ENCODE measurements at places on chromosomes 5 and 9.

- peak; percentile 6 for DNase-seq
These were observed 6.9 kb downstream of the LPCAT1 start for GRCh38 chr5:1516615-1517601.

GRCh38 chr9:36738318-36738976 lies 165.8 kb downstream of the MELK start:
- DNase-seq = no peak

GRCh38 chr9:137272241-137273094 lies 5.1 kb upstream of the TOR4A start:
- DNase-seq = no peak

DNA sequence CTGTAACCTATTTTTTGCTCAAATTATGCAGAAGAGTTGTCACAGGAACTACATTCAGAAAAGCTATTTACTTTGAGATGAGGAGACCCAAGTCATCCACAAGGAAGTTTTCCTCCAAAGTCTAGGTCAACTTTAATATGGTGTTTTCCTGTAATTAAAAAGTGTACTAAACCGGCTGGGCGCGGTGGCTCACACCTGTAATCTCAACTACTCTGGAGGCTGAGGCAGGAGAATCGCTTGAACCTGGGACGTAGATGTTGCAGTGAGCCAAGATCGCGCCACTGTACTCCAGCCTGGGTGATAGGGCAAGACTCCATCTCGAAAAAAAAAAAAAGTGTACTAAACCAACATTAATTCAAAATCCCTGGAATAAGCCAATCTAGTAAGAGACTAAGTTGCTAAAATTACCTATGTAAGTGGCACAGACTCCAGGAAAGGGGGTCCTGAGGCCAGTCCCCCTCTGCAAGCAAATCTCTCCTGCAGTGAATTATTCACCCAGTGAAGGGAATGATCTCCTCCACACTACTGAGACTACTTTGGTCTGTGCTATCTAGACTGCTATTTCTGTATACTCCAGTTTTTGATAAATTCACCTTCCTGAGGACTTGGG lies 38.9 kb downstream of the FNBP1 start:
- DNase-seq = no peak

DNA sequence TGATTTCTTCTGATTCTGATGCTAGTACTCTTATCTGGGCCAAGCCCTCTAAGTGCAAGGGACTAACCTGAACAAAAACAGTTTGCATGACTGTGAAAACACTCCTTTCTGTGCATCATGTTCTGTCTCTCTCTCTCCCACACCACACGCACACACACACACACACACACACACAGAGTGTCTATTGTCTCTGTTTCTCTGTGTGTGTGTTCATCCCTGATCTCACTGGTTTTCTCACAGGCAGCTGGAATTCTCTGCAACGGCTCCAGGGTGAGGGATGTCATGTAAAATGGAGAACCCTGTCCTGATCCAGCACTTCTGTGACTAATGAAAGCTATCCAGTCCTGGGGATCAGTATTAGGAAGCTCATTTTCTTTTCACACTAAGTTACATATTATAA lies 453.1 kb upstream of the RGMB start:
- no peak for DNase-seq

GRCh38 chr5:177133853-177134696 lies 502 bp downstream of the NSD1 start:
- DNase-seq = peak; percentile 53

DNA sequence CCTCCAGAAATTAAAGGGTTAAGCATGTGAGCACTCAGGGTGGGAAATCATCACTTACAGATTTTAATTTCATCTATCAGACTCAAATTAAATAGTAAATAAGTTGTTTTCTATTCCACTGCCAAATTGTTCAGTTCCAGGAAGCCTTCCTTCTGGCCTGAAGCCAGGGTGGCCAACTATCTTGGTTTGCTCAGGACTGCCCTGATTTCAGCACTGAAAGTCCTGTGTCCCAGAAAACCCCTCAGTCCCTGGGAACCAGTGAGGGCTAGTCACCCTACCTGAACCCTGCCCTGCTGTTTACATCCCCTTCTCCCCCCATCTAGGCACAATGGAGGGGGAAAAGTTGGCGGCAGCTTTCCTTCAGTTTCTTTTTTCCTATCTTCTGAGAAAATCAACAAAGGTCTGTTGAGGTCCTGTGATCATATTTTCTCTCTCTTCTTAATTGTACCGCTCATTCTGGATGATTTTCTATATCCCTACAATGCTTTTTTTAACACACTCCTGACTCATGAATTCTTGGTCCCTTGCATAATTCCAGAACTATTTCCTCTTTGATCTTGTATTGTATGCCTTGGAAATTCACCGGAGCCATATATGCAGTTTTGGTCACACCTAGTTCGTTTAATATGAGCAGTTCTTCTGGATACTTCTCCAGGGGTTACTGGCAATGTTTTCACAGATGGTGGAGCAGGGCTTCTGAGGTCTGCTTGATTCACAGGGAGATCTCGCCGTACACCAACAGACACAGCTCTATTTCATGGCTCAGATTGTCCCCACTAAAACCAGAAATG lies 103.8 kb downstream of the MAP1B start:
- DNase-seq = no peak

DNA sequence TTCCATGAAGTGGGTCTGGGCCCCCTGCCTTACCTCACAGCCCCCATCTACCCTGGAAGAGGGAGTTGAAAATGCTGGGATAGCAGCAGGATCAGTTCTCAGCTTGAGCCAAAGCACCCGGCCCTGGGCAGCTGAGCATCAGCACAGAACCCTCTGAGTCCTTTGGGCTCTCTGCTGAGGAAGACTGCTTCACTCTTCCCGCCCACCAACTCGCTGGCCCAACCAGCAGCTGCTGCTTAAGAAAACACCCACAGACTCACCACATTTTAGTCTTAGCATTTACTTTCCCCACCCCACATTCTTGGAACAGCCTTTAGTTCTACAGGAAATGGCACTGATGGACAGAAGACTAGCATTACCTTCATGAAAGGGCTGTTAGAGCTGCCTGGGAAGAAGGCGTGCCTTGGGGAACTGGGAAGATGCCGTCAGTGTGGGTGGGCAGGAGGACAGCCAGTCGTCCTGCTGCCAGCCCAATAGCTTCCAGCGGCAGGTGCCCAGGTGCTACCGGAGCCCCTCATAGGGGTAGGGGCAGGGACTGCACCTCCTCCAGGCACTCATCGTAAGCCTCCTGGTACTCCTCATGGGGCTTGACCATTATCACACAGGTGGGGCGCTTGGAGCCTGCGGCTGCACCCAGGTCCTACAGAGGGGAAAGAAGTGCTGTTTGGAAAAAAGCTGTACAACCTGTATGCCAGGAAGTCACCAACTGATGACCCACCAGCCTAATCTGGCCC lies 4.3 kb downstream of the NHP2 start:
- DNase-seq = no peak

- no peak for DNase-seq
These were observed 104.6 kb upstream of the MAN2A1 start for GRCh38 chr5:109584986-109585599.

- DNase-seq = no peak
These were observed 115.6 kb downstream of the TTC39B start for GRCh38 chr9:15191378-15191777.

- DNase-seq = no peak
These were observed 162.7 kb upstream of the MRPS30 start for GRCh38 chr5:44646016-44646415.

- DNase-seq = no peak
These were observed 135.1 kb upstream of the IRX2 start for GRCh38 chr5:2886531-2886930.
